T-cell (primary cell): ENCODE measurements at places on chromosomes 11 and 22. TPM values are rescaled to one million over a fixed set of nuclear protein-coding genes. Genes with fewer than 3 reads are reported as not detected.

CRYBB2 gene
- total RNA-seq, result not detected

MICAL2 gene
- total RNA-seq, result 22.9 TPM

RAB36 gene
- 0.46 TPM for total RNA-seq

MPPED2 gene
- 1.4 TPM for total RNA-seq

STK33 gene
- total RNA-seq, result 1.3 TPM

OR51G1 gene
- total RNA-seq, result not detected

ANAPC15 gene
- total RNA-seq, result 47.7 TPM

NAALADL1 gene
- total RNA-seq, result 28.7 TPM

ZNF280A gene
- total RNA-seq, result not detected

OR51A7 gene
- not detected for total RNA-seq

FREY1 gene
- total RNA-seq, result 4.6 TPM

ASCL3 gene
- not detected for total RNA-seq

PDGFB gene
- total RNA-seq, result 4.6 TPM

C22orf23 gene
- total RNA-seq, result not detected

KCNJ4 gene
- total RNA-seq, result not detected

APOA1 gene
- total RNA-seq, result 5.4 TPM

BIRC2 gene
- total RNA-seq, result 100 TPM

CNGA4 gene
- total RNA-seq, result 0.36 TPM

OR4P4 gene
- not detected for total RNA-seq

GLYATL1 gene
- total RNA-seq, result 0.51 TPM

OVCH2 gene
- total RNA-seq, result not detected

LMO2 gene
- total RNA-seq, result 1.5 TPM

HBG2 gene
- total RNA-seq, result not detected

YPEL4 gene
- 13.5 TPM for total RNA-seq

CALCA gene
- total RNA-seq, result not detected

CRYBA4 gene
- not detected for total RNA-seq

CASP5 gene
- total RNA-seq, result 0.38 TPM

KRTAP5-2 gene
- not detected for total RNA-seq

MARK2 gene
- total RNA-seq, result 67.2 TPM

CYTH4 gene
- total RNA-seq, result 165 TPM

FGF3 gene
- not detected for total RNA-seq

RGL4 gene
- total RNA-seq, result 11.2 TPM
